ENCODE measurements at places on chromosomes 6 and 20.

DNA sequence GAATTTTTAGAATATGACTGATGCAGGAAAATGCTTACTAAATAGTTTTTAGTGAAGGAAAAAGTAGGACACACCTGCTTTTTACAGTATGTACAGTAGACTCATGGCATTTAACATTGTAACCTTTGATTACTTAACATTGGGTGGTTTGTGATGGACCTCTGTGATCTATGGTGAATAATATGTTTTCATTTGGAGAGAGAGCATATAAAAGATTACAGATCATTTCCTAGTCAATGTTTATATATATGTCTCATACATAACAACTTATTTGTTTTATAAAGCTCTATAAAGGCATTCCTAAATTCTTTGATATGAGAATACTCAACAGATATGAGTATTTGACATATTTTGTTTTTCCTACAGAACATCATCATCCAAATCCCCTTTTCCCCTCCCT, 129.3 kb upstream of the PDE7B start:
- DNase-seq = no peak

GRCh38 chr6:40822619-40823018, 216.4 kb downstream of the UNC5CL start:
- DNase-seq = no peak

DNA sequence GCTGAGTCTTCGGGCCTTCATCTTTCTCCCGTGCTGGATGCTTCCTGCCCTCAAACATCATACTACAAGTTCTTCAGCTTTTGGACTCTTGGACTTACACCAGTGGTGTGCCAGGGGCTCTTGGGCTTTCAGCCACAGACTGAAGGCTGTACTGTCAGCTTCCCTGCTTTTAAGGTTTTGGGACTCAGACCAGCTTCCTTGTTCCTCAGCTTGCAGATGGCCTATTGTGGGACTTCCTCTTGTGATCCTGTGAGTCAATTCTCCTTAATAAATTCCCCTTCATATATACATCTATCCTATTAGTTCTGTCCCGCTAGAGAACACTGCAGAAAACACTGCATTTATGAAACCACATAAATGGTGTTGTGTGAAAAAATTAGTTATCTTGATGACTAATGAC, 13.9 kb upstream of the BCLAF1 start:
- DNase-seq = no peak

DNA sequence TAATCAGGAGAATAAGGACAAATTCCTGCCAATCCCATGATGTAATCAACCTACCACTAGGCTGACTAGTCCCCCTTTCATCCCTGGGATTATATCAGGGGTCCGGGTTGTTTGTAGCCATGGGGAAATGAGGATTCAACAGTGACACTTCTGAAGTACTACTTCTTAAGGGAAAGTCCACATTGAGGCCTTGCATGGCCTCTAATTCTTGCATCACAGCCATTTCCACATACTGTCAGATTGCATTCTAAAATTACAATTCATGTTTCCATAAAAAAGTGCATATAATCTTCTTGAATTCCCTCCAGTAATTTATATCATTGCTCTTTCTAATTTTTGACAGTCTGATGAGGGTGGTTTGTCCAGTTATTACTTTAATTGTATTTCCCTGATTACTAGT, 184.2 kb downstream of the PHF3 start:
- DNase-seq = no peak
